Osteocyte (in vitro differentiated cells): ENCODE measurements at places on chromosomes 6 and 20. TPM values are rescaled to one million over a fixed set of nuclear protein-coding genes. Genes with fewer than 3 reads are reported as not detected.

DNA sequence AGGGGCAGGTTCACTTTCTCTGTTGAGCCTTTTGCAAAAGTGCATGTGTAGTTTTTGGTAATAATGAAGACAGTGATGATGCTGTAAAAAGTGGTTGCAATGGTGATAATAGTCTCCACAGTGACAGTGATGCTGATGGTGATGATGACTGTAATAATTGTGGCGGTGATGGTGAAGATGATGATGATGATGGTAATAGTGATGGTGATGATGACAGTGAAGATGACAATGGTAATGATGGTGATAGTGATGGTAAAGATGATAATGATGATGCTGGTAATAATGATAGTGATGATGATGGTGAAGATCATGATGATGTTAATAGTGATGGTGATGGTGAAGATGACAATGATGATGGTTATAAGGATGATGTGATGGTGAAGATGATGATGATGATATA is 67.7 kb upstream of the LRFN2 start:
- DNase-seq, result no peak

DNA sequence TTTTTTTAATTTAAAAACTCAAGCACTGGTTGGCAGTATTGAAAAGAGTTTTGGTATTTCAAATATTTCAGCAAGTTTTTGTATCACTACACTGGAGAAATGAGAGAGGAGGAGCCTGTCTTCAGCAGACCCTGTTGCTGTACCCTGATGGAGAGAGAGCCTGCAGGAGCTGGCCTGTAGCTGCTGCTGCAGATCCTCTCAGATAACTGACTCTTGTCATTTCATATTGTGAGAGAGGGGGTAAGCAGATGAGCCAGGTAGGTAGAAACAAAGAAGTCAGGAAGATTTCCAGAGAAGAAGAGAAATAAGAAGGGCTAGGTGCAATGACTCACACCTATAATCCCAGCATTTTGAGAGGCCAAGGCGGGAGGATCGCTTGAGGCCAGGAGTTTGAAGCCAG is 64.1 kb upstream of the TBC1D7 start:
- DNase-seq, result no peak

The GJA10 gene
- not detected in 2 replicates for total RNA-seq

DNA sequence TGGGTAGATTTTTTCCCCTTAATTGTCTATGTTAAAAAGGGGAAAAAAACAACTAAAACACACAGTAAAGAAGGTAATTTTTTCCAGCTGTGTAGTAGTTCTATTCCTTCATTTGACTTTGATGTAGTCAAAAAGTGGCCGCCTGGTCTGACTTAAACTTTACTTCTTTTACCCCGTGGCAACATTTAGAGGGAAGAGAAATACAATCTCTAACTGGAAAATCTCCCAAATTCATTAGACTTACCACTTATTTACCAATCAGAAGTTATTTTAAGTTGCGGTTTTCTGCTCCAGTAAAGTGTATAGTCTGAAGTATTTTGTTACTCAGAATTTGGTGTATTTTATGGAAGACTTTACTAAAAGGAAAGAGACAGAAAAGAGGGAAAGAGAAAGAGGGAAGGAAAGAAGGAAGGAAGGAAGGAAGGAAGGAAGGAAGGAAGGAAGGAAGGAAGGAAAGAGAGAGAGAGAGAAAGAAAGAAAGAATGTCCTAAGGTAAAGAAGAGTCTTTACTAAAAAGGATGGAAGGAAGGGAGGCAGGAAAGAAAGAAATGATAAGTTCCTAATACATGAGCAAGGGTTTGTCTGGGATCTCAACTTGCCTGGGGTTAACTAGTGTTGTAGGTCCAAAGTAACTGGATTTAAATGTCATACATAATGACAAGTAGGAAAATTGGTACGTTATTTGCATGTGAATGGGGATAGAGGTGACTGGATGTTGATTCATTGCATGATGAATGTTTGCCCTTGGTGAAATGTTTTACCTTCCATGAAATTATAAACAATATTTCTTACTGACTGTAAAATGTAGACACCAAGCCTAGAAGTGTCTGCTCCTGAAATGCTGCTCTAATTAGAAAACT is 135.1 kb downstream of the SAMD5 start:
- no peak for DNase-seq

- DNase-seq, result no peak
Measured at GRCh38 chr6:160036331-160036695, 67.4 kb downstream of the IGF2R start.

The HLA-DQB2 gene
- total RNA-seq, result not detected in 2 replicates

The SIM1 gene
- total RNA-seq, result 1.6 and 2.6 TPM in 2 replicates

DNA sequence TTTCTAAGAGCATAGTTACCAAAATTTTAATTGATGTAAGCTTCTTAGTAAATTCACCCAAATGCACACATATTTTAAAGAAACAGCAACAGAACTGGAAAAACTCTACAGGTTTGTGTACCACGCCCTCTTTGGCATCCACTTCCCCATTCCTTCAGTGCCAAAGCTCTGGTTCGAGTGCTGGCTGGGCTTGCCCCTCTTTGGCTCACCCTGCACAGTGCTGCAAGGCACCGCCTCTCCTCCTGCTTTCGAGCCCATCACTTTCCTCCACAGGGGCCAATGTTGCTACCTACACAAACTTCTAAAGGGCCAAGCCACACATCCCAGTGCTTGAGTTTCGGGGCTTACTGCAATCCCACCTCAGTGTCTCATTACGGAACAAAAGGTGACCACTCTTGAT is 9.6 kb downstream of the LRP11 start:
- no peak for DNase-seq

DNA sequence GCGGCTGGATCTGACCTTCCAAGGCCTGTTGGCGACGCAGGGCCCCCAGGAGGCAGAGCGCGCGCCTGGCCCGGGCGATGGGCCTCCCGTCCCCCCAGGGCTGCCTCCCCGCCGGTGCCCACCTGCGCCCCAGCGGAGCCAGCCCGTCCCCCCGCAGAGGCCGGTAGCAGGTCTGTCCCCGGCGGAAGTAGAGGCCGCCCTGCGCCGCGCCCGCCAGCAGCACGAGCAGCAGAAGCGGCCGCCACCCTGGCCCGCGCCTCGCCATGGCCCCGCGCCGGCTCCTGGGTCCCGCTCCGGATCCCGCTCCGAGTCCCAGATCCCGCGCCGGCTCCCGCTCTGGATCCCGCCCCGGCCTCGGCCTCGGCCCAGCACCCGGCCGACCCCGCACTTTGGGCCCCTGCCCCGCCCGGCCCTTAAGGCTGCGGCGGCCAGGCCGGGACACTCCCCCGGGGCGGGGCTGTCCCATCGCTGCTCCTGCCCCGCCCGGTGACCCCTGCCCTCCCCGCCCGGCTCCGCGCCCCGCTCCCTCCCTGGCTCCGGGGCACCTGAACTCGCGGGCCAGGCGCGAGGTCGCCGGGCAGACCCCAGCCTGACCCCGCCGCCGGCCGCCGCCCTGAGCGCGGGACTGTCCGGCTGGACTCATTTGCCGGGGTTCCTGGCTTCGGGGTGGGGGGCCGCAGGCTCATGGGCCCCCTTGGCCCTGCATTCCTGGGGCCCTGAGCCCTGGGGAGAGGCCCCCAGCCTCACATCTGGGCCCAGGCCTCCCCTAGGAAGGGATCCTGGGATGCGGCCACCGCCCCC is at the start of gene CTSZ:
Gene CTSZ (minus strand): TSS at position 391 of the 801 bp plus-strand sequence. CDS start 126 bp downstream, at position 265.
- no peak for DNase-seq

The PSMA7 gene
- total RNA-seq, result 209 and 217 TPM in 2 replicates

DNA sequence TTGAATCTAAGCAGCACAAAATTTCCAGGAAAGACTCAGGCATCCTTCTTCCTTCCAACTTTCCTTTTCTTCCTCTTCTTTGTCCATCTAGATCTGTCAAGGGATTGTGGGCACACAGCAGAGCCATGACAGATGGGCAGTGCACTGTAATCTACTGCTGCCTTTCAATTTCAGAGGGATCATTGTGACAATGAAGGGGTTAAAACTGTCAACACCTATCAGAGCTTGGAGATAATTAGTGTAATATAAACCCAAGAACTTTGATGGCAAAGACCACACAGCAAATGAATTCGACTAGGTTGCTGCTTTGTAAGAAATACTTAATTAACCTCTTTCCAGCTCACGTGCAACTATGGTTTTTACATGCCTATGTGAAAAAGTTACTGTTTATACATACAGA is 55.0 kb downstream of the SAMD5 start:
- DNase-seq, result no peak

- no peak for DNase-seq
Measured at GRCh38 chr20:3677733-3678132, 4.1 kb downstream of the ADAM33 start.

The COX4I2 gene
- not detected in 2 replicates for total RNA-seq

- no peak for DNase-seq
Measured at GRCh38 chr6:152984513-152984872, 1.7 kb upstream of the FBXO5 start.

The DOK5 gene
- 6.6 and 7.4 TPM in 2 replicates for total RNA-seq
